ENCODE measurements at places on chromosomes 1 and 21. TPM values are rescaled to one million over a fixed set of nuclear protein-coding genes. Genes with fewer than 3 reads are reported as not detected.

RNF223 gene
- total RNA-seq = not detected

LCE1A gene
- total RNA-seq = not detected

EPS8L3 gene
- total RNA-seq = not detected

FCGR2B gene
- 0.36 TPM for total RNA-seq

FMO3 gene
- total RNA-seq = not detected

PRR9 gene
- not detected for total RNA-seq

PROK1 gene
- not detected for total RNA-seq

NUP210L gene
- total RNA-seq = 0.08 TPM

CELA2A gene
- not detected for total RNA-seq

GLMP gene
- total RNA-seq = 12.3 TPM

GFI1 gene
- 13.0 TPM for total RNA-seq

ENO1 gene
- total RNA-seq = 120 TPM

OR2T35 gene
- not detected for total RNA-seq

DNA sequence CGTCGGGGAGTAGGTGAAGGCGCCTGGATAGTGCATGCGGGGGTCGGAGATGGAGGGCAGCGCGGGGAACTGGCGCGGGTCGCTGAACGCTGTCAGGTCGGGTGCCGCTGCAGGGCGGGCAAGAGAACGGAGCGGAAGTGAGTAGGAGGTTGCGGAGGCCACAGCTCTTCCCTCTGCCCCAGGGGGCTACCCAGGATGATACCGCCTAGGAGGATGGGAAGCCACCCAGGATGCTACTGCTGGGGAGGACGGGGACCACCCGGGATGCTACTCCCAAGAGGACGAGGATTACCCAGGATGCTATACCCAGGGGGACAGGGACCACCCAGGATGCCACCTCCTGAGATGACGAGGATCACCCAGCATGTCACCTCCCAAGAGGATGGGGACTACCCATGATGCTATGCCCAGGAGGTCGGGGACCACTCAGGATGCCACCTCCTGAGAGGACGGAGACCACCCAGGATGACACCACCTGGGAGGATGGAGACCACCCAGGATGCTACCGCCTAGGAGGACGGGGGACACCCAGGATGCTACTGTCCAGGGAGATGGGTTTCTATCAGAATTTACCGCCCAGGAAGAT, 123.8 kb downstream of the CLIC6 start:
- H3K27me3 ChIP-seq = no peaks in the 10 kb centered on the region
- H3K36me3 ChIP-seq = peaks cover 63% of the 10 kb centered on the region
- DNase-seq = no peak
- no peak overlapping the region for H3K4me3 ChIP-seq
- no peaks in the 10 kb centered on the region for H3K4me1 ChIP-seq

- H3K27me3 ChIP-seq = no peaks in the 10 kb centered on the region
- DNase-seq = no peak
- H3K4me1 ChIP-seq = peaks cover 28% of the 10 kb centered on the region
- no peak overlapping the region for H3K4me3 ChIP-seq
These were observed 43.5 kb downstream of the WDR4 start for GRCh38 chr21:42835611-42836401.

DNA sequence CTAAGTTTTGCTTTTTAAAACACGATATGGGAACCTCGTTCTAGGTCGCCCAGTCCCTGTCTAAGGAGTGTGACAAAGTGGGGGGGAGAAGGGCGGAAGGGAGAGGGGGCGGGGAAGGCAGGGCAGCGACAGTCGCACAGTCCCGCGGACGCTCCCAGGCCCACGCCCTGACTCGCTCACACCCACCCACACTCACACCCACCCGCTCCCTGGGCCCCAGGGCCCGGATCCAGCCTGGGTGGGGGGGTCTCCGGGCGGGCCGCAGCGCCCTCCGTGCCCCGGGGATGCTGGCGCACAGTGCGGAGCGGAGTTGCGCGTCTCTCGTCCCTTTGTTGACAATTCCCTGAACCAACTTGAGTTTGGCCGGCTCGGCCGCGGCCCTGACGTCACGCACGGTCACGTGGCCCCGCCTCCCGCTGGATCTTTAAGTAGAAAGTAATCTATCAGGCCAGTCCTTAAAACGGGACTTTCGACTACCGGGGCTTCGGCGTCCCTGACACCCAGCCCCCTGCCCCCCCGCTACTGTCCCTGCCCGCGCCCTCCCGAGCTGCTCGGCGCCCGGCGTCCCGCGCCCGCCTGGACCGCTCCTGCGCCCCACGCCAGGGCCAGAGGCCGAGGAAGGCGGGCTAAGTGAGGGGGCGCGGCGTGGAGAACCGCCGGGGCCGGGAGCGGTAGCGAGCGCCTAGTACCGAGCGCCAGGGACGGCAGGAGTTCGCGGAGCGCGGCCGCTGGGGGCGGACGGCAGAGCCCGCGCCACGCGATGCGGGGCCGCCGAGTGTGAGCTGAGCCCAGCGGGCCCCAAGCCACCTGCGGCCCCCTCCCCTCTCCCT, at the start of gene FOXD3:
TSS of gene FOXD3 (plus strand) at position 454 of the 830 bp plus-strand sequence. CDS start 492 bp downstream, outside the sequence.
- H3K27ac ChIP-seq = no peak within 1 kb of the TSS
- no peak for DNase-seq
- H3K4me1 ChIP-seq = peaks cover 63% of the 10 kb centered on the region
- no peaks in the 10 kb centered on the region for H3K36me3 ChIP-seq
- peak within 1 kb of the TSS; percentile 47 for H3K4me3 ChIP-seq

DNA sequence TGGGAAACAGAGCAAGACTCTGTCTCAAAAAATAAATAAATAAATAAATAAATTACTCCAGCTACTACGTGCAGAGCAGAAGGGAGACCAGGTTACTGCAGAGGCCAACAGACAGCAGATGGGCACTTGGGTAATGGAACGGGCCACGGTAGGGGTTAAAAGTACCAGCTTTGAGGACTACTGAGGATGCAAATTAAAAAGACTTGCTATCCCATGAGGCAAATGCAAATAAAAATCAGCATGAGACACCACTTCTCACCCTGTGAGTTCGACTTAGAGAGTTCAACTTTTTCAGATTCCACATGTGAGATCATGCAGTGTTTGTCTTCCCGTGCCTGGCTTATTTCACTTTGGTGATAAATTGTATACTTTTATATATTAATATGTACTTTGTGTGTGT, 6.6 kb downstream of the SLC2A5 start:
- H3K36me3 ChIP-seq = no peaks in the 10 kb centered on the region
- H3K4me1 ChIP-seq = no peaks in the 10 kb centered on the region
- no peak overlapping the region for H3K4me3 ChIP-seq

GRCh38 chr1:214386747-214387146, 105.8 kb downstream of the SMYD2 start:
- DNase-seq = no peak
- H3K27ac ChIP-seq = no peak overlapping the region
- H3K27me3 ChIP-seq = no peaks in the 10 kb centered on the region
- H3K36me3 ChIP-seq = no peaks in the 10 kb centered on the region
- no peaks in the 10 kb centered on the region for H3K4me1 ChIP-seq

- no peak within 1 kb of the TSS for H3K4me3 ChIP-seq
- no peaks in the 10 kb centered on the region for H3K36me3 ChIP-seq
- DNase-seq = no peak
- no peaks in the 10 kb centered on the region for H3K4me1 ChIP-seq
- no peak within 1 kb of the TSS for H3K27ac ChIP-seq
- H3K27me3 ChIP-seq = peaks cover 30% of the 10 kb centered on the region
These were observed at the start of gene EPHA8 for GRCh38 chr1:22562584-22563583. Gene EPHA8, plus strand, starts transcription at chr1:22563489. Its CDS starts 147 bp downstream, at chr1:22563636.

- H3K27me3 ChIP-seq = no peaks in the 10 kb centered on the region
- H3K27ac ChIP-seq = no peak overlapping the region
- DNase-seq = no peak
- no peaks in the 10 kb centered on the region for H3K4me1 ChIP-seq
- H3K4me3 ChIP-seq = no peak overlapping the region
These were observed 119.7 kb upstream of the C1orf174 start for GRCh38 chr1:4019606-4020331.

DNA sequence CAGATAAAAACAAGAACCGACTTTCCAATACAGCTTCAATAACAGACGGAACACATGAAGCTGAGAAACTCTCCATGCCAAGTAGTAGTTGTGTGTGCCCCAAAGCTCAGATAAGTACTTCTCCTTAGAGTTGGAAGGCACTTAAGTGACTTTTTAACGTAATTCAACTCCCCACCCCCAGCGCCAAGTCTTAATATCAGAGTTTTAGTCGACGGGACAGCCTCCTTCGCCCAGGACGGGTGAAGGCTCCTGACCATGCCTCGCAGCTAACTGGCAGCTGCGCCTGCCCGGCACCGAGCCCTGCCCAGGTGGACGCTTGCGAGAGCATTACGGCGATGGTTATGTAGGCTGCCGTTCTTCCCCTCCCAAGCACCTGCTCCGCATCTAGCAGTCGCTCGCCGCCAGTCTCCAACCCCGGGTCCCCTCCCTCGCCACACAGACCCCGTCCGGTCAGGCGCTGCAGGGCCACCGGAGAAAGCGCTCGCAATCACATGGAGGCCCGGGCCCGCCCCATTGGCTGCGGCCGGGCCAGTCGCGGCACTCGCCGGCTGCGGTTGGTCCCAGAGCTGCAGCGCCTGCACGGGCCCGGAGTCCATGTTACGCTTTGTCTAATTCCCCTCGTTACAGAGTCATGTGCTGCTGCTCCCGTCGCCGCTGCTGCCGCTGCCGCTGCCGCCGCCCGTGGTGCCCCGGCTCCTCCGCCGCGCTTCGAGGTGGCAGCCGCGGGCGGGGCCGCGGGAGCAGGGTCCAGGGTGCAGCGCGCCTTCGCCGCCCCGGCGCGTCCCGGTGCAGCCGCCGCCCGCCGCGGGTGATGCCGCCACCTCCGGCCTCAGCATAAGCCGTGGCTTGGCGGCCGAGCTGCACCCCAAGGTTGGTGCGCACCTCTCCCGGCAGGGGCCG, at the start of gene LRRC8D:
TSS of gene LRRC8D (plus strand) at position 611 of the 900 bp plus-strand sequence. CDS start 112,037 bp downstream, outside the sequence.
- peaks cover 19% of the 10 kb centered on the region for H3K4me1 ChIP-seq
- no peaks in the 10 kb centered on the region for H3K27me3 ChIP-seq
- no peaks in the 10 kb centered on the region for H3K36me3 ChIP-seq
- DNase-seq = peak; percentile 49
- H3K4me3 ChIP-seq = peak within 1 kb of the TSS; percentile 74
- peak within 1 kb of the TSS; percentile 59 for H3K27ac ChIP-seq

DNA sequence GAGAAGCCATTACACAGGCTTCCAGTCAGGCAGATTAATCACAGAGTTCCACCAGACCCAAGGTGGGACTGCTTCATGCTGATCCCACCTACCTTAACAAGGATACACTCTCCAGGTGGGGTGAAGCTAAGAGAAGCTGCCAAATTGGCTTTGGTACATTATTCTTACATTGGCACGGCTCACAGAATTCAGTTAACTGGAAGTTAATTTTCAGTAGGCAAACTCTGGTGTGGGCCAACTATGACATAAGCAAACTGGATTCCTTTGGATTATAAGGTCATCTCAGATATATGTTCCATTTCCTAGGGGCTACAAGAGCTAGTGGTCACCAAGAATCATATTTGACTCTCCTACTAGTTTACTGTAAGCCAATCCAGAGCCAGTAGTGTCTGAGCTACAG, 448.8 kb upstream of the BEND5 start:
- H3K27me3 ChIP-seq = no peaks in the 10 kb centered on the region
- DNase-seq = no peak
- H3K36me3 ChIP-seq = no peaks in the 10 kb centered on the region

- H3K4me3 ChIP-seq = no peak overlapping the region
- peaks cover 3% of the 10 kb centered on the region for H3K4me1 ChIP-seq
- H3K27ac ChIP-seq = no peak overlapping the region
- no peaks in the 10 kb centered on the region for H3K36me3 ChIP-seq
These were observed 114.7 kb downstream of the DMRTB1 start for GRCh38 chr1:53573931-53574330.

- no peak for DNase-seq
- no peaks in the 10 kb centered on the region for H3K4me1 ChIP-seq
- H3K27ac ChIP-seq = no peak overlapping the region
- no peak overlapping the region for H3K4me3 ChIP-seq
These were observed 13.2 kb upstream of the SLC45A3 start for GRCh38 chr1:205693421-205693991.

- H3K4me3 ChIP-seq = no peak overlapping the region
- peak; percentile 42 for DNase-seq
- H3K27me3 ChIP-seq = no peaks in the 10 kb centered on the region
- H3K4me1 ChIP-seq = peaks cover 4% of the 10 kb centered on the region
- peaks cover 26% of the 10 kb centered on the region for H3K36me3 ChIP-seq
- no peak overlapping the region for H3K27ac ChIP-seq
These were observed 79.0 kb upstream of the KRTAP19-8 start for GRCh38 chr21:31117128-31117916.

DNA sequence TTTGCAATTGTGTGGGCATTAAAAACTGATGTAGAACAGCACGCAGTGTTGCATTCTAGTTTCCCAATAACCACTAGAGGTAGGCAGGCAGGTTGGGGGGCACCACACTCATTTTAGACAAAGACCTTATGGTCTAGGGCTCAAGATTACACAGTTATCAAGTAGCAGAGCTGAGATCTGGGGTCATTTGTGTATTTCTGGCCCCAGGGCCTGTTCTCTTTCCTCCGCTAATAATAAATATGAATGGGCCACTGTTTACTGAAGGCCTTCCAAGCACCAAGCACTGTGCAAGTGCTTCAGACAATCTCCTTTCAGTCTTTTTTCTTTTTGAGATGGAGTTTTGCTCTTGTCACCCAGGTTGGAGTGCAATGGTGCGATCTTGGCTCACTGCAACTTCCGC, 23.9 kb downstream of the LDLRAD2 start:
- no peaks in the 10 kb centered on the region for H3K27me3 ChIP-seq
- no peak overlapping the region for H3K4me3 ChIP-seq
- H3K27ac ChIP-seq = no peak overlapping the region
- H3K4me1 ChIP-seq = no peaks in the 10 kb centered on the region

DNA sequence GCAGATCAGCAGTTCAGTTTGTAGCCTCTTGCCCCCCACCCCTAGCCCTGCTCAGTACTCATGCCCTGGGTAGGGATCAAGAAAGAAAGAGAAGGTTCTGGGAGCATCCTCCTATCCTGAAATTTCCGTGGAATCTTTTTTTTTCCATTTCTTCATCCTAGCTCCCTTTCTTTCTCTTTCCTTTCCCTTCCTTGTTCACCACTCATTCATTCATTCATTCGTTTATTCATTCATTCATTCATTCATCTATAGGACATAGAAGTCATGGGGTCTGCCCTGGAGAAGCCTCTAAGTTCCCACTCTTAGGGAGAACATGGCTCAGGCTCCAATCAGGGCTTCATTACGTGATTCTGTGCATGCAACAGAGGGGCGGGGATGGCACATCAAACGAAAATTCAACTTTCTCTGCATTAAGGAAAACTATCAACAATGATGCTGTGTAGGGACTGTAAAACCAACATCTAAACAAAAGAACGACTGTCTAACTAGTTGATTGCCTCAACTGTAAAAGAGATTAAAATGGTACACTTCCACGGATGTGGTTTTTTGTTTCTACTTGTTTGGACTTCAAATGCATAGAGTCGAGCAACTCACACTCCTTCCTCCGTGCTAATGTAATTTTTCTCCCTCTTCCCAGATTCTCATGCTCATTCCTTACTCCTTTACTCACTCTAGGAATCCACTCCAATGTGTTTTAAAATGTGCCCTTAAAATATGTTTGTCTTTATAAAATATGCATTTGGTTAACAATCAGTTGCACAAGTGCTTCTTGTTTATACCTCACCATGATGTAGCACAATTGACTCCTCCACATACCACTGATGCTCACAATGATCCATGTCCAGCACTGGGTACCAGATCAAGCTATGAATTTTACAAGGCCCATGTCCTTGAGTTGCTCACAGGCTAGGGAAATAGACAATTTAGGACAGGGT, 101.2 kb upstream of the SLC2A1 start:
- H3K36me3 ChIP-seq = no peaks in the 10 kb centered on the region
- DNase-seq = no peak
- no peak overlapping the region for H3K4me3 ChIP-seq
- peaks cover 8% of the 10 kb centered on the region for H3K4me1 ChIP-seq

- DNase-seq = peak; percentile 17
- peaks cover 35% of the 10 kb centered on the region for H3K36me3 ChIP-seq
- H3K4me3 ChIP-seq = no peak overlapping the region
These were observed 55.4 kb downstream of the SLC37A1 start for GRCh38 chr21:42568866-42569731.
